ENCODE measurements at places on chromosomes 2 and 18.

DNA sequence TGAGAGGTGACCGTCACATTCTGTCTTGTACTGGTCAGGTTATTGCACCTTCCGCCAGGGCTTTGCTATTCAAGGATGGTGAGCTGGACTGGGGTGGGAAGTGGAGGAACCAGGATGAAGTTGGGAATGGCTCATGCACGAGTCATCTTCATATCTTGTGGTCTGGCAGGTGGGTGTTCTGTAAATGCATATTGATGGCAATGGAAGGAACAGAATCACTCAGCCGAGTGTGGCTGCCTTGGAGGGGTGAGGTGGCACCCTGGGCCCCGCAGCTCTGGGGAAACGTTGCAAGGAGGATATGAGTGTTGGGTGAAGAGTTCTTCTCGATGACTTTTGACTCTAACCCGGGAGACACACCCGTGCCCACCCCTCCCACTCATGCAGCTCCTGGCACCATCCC lies 1.2 kb downstream of the NEU2 start:
- DNase-seq: no peak

GRCh38 chr2:121282800-121283385 lies 2.1 kb downstream of the TFCP2L1 start:
- DNase-seq: no peak

DNA sequence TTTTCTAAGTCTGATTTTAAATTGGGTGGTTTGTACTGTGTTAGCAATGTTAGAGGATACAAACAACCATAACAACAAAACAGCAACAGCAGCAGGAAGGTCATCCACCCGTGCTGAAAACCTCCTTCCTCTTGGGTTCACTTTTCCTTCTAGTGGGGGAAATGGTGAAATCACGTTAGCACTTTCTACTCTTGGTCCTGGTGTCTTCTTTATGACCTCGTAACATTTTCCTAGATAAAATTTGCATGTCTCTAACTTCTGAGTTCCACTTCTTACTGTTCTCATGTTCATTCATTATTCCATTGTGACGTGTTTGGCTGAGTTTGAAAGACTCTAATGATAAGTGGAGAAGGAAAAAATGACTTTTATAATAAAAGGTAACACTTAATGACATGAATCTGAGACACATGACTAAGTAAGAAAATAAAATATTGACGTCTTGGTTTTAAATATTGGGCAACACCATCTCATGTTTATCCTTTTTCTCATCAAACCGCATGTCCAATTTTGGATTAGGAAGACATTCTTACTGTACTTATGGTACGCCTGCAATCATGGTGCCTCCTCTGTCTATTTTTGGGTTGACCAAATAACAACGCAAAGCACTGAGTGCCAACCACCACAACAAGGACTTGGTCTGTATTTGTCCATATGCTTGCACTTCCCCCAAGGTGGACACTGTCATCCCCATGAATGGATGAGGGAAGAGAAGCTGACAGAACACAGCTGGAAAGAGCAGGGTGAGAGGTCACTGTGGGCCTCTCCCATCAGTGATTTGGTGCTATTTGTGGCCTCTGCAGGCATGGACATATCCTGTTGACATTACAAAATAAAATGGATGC lies 25.7 kb upstream of the IL1R1 start:
- DNase-seq: no peak

DNA sequence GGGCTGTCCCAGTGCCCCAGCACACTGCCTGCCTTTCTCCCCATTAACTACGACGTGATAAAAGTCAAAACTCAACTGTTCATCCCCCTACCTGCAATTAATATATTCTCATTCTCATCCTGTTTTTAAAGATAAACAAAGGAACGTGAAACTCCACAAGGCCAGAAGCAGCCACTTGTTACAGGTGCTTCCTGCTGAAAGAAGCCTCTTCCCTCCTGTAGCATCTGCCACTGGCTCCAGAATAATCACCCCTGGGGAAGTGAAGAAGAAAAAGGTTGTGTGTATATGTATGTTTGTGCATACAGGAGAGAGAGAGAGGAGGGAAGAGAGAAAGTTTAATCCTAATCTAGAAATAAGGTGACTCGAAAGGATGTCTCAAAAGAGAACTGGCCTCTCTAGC lies 27.1 kb downstream of the KIAA2012 start:
- no peak for DNase-seq

- no peak for DNase-seq
Measured at GRCh38 chr18:59129951-59130703, 9.6 kb upstream of the SEC11C start.

DNA sequence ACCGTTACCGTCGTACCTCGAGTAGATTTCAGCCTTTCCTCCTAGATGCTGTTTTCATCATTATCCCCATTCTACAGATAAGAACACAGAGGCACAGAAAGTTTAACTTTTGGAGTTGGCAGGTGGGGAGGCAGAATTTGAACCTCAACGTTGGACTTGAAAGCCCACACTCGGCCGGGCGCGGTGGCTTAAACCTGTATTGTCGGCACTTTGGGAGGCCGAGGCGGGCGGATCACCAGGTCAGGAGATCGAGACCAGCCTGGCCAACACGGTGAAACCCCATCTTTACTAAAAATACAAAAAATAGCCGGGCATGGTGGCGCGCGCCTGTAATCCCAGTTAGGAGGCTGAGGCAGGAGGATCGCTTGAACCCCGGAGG lies 11.5 kb downstream of the CATIP start:
- no peak for DNase-seq

DNA sequence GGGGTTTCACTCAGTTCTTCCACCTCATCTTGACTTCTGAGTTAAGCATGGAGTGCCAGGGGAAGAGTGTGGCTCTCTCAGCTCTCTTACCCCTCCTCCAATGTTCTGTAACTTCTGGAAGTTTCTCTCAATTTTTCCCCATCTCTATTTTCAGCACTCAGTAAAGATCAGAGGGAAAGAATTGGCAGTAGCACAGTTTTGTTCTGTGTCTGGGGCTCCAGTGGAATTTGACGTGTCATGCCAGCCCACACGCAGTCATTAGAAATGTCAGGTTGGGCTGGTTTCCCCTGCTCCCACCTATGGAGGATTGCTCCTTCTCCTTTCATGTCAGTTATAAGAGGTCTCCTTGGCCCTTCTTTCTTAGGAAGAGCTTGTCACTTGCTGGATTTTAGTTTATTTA lies 104.6 kb upstream of the COL3A1 start:
- DNase-seq: no peak

All from NCI-H1417 treated with DMSO at 0.1 percent for 48 hours (cell line).